Naive thymus-derived CD8-positive, alpha-beta T cell (primary cell): ENCODE measurements at places on chromosomes 4 and X. TPM values are rescaled to one million over a fixed set of nuclear protein-coding genes. Genes with fewer than 3 reads are reported as not detected.

GRCh38 chr4:164012396-164013027 lies 518.0 kb downstream of the TMA16 start:
- peak; percentile 66 for DNase-seq

- DNase-seq: no peak
Observed at GRCh38 chr4:49032440-49033161, 46.5 kb downstream of the CWH43 start.

DNA sequence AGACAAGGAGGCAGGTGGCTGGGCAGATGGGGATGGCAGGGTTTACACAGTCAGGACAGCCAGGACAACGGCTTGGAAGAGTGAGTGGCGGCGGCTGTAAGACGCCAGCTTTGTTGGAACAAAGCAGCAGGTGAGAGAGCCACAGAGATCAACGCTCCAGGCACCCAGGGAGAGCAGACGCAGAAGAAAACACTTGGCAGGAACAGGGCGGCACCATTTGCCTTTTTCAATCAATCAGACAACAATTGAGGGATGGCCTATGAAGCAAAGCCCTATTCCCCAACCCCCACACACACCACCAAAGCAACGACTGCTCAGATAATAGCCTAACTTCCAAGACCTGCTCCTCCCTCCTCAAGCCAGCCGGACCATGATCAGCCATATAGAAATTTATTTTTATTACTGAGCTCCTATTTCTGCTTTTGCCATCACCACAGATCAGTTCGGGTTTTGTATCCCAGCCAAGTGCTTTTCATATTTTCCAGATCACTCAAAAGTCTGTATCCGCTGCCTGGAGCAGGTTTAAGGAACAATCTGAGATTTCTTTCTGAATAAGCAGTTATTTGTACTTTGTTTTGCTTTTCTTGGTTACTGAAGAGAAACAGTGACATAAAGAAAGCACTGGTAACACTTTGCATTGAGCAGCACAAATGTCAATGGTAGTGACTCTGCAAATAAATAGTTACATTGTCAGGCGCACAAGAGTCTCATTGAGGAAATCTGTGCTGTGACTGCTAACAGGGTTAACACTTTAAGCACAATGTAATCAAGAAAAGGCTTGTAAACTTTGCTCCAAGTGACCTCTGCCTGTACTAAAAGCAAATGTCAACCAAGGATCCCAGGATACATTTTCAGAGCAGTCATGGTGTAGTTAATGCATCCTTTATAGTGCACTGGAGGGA lies 81.8 kb upstream of the RBPJ start:
- DNase-seq: no peak

- no peak for DNase-seq
Observed at GRCh38 chr4:140233791-140234696, 80.1 kb upstream of the MAML3 start.

DNA sequence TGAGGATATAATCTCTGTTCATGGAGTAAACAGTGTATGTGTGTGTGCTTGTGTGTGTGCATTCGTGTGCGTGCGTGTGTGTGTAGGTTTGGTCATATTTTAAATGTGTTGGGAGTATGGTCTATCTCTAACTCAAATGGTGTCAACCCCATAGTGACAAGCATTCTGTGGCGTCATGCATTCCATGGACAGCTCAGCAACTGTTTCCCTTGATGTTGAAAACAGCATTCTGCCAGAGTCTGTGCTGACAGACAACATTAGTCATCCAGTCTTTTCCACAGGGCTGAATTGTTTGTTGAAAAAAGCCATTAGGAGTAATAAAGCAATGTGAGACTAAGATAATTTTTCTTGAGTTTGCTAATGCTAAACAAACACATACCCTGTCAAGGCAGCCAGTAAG lies 706.6 kb downstream of the PCDH19 start:
- DNase-seq: no peak

- DNase-seq: no peak
Observed at GRCh38 chr4:123826896-123827295, 430.3 kb downstream of the SPRY1 start.

GRCh38 chr4:85672959-85673358 lies 198.0 kb downstream of the ARHGAP24 start:
- no peak for DNase-seq

DNA sequence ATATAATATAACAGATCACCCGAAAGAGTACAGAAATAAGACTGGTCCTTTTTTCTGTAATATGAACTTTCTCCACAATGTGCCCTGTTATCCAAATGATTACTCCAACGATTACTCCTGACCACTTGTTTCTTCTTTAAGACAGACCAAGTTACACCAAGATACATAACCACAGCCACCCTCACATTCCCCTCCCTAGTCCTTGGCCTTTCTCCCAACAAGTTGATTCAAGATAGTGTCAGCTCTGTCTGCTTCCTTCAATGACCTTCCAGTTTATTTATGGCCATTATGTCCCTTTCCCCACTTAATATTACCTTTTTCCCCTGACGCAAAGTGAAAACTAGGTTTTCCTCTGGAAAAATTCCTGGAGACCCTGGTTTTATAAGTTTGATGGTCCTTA lies 397.2 kb downstream of the FAM47B start:
- DNase-seq: no peak

DNA sequence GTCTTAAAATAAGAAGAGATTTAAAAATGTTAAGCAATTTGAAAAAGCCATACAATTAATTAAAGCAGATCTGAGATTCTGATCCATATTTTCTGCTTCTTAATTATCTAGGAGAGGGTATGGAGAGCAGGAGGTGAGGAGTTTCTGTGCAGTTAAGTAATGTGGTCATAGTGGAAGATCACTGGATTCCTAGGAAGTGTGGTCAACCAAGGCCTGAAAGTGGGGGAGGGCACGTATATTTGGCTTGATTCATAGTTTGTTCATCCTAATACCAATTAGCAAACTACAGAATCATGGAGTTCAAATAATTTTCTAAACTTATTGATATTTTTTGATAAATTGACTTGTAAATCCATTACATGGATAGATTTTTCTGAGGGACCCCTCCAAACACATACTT lies 768.3 kb downstream of the RAPGEF2 start:
- no peak for DNase-seq

DNA sequence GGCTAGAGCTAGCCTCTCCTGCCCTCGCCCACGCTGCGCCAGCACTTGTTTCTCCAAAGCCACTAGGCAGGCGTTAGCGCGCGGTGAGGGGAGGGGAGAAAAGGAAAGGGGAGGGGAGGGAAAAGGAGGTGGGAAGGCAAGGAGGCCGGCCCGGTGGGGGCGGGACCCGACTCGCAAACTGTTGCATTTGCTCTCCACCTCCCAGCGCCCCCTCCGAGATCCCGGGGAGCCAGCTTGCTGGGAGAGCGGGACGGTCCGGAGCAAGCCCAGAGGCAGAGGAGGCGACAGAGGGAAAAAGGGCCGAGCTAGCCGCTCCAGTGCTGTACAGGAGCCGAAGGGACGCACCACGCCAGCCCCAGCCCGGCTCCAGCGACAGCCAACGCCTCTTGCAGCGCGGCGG lies at the start of gene AR:
AR (plus strand) TSS at position 204 of the 400 bp plus-strand sequence. CDS start 1,126 bp downstream, outside the sequence.
- no peak for DNase-seq

DNA sequence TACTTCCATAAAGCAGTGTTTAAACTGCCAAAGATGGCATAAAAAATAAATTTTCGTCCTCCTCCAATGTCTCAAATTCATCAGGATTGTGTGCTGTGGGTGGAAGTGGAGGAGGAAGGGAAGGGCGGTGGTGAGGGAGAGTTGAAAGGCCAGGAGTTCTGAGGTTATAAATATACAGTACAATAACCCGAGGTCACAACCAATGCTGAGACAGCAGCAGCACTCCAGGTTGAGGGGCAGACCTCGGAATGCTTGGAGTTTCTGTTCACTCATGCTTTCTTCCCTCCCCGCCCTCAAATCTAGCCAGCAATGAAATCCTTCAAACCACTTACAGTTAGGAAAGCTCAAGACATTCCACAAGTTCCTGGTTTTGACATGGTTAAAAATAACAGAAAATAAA lies 134.0 kb upstream of the SMAD1 start:
- no peak for DNase-seq

- DNase-seq: no peak
Observed at GRCh38 chr4:128565565-128566186, 243.8 kb upstream of the JADE1 start.

- DNase-seq: no peak
Observed at GRCh38 chrX:9370893-9371292, 94.0 kb upstream of the TBL1X start.

GRCh38 chrX:154300816-154301215 lies 5.2 kb downstream of the TKTL1 start:
- DNase-seq: no peak

GRCh38 chr4:10015140-10015753 lies 6.0 kb downstream of the SLC2A9 start:
- no peak for DNase-seq

DNA sequence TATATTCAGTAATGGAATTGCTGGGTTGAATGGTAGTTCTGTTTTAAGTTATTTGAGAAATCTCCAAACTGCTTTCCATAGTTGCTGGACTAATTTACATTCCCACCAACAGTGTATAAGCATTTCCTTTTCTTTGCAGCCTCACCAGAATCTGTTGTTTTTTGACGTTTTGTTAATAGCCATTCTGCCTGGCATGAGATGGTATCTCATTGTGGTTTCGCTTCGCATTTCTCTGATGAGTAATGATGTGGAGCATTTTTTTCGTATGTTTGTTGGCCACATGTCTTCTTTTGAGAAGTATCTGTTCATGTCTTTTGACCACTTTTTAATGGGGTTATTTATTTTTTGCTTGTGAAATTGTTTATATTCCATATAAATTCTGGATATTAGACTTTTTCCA lies 13.6 kb upstream of the MAGED4B start:
- no peak for DNase-seq

DNA sequence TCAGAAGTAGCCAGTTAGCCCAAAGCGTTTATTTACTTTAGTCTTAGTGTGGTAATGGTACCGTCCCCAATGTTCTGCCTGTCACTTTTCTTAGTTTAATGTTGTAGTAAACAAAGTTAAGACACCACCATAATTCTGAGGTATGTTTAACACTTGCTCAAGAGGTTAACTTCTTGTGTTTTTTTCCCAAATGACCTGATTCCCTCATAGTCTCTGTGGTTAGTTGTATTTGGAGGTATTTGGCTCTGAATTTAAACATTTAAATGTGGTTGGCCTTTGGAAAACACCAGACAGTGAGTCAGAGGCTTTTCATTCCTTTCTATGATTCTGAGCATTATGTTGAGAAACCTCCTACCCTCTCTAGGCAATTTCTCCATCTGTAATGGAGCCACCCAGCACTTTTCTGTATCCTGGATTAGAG lies 47.9 kb downstream of the CXCL1 start:
- DNase-seq: no peak

GRCh38 chr4:135282676-135283075 lies 1081.1 kb upstream of the PABPC4L start:
- no peak for DNase-seq

- DNase-seq: no peak
Observed at GRCh38 chr4:35556387-35556786, 687.9 kb downstream of the ARAP2 start.

GRCh38 chr4:182554736-182555135 lies 311.5 kb downstream of the TENM3 start:
- DNase-seq: no peak

- DNase-seq: no peak
Observed at GRCh38 chr4:170124406-170124805, 34.6 kb upstream of the AADAT start.

DNA sequence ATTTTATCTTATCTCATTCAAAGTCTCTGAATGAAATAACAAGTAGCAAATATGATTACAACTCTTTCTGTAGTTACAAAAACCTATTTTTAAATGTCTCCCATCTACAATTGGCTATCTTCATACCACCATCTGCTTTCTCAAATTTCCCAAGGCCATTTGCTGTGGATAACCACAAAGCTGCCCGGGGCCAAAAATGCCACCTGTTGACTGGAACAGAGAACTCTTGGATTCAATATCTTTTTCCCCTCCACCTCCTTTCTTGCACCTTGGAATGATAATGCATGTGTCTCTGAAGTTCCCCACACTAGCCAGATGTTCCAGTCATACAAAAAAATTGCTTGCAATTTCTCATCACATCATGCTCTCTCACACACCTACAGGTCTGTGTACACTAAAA lies 93.3 kb upstream of the SCML1 start:
- DNase-seq: no peak

DNA sequence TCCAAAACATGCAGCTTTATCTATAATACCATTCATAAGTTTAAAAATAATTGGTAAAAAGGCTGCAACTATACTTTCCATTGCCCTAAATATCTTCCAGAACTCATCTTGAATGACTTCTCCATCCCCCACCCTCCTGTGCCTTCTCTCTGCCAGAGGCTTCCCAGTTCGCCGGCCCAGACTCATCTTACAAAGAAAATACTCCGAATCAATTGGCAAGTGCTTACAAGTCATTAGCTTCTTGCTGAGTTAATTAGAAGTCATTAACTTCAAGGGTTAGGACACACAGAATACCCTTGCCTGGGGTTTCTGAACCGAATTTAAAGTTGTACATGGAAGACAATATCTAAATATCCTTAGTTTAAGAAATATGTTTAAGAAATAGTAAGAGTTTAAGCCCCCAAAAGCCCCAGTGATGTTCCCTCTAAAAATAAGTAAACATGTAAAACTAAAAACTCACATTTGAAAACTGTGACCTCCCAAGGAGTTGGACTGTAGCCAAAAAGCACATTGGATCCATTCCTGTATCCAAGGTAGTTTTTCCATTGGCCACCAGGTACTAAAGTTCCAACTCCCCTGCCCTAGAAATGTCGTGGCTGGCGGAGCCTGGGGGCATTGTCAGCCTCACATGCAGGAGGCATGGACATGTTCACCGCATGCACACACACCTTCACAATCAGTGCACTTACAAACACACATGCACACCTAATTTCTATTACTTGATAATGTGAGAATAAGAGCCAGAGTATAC lies 535.2 kb upstream of the FAT1 start:
- no peak for DNase-seq

- no peak for DNase-seq
Observed at GRCh38 chrX:13897566-13897965, 80.7 kb upstream of the GPM6B start.

DNA sequence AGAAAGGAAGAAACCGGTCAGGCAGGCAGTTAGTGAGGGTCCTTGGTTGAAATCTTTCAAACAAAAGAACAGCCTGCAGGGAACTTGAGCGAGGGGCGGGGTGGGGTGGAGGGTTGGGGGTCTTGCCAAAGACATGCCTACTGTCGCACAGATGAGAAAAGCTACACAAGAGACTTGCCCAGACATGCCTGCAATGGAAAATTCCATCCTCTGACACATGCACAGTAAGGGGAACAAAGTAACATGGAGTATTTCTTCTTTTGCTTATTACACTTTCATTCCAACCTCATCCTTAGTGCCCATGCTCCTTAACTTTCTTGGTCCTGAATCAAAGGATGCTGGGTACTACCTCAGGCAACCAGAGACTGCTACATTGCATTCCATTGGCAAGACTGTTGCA lies 1491.2 kb downstream of the STIM2 start:
- no peak for DNase-seq

TCEAL7 gene
- not detected for total RNA-seq

BRS3 gene
- not detected for total RNA-seq

MTTP gene
- not detected for total RNA-seq

KCNIP4 gene
- not detected for total RNA-seq

AR gene
- not detected for total RNA-seq

DGKK gene
- not detected for total RNA-seq

KDR gene
- total RNA-seq: not detected

PTTG2 gene
- 1.7 TPM for total RNA-seq
